ENCODE measurements at places on chromosomes 16 and 17.

DNA sequence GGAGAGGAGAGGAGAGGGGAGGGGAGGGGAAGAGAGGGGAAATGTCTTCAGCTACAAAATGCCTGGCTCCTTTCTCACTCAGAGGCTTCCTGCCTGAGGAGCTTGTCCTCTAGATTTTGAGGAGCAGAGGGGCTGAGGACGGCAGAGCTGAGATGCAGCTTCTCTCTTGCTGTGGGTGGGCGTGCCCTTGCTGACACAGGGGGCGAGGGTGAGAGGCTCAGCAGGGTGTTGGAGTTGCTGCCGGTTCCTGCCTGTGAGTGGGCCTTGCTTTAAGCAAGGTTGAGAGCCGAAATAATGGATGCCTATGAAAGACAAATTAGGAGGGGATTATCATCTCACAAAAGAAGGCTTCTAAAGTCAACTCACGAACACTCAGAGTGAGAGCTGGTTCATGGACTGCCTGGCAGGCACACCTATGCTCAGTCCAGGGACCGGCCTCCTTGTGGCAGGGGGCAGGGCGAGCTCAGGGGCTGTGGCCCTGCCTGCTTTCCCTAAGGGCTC lies 215.6 kb downstream of the MSI2 start:
- no peak for DNase-seq

- no peak for DNase-seq
Measured at GRCh38 chr16:77974883-77975282, 47.5 kb upstream of the CLEC3A start.

GRCh38 chr17:927611-928461 lies 51.7 kb downstream of the NXN start:
- peak; percentile 86 for DNase-seq

DNA sequence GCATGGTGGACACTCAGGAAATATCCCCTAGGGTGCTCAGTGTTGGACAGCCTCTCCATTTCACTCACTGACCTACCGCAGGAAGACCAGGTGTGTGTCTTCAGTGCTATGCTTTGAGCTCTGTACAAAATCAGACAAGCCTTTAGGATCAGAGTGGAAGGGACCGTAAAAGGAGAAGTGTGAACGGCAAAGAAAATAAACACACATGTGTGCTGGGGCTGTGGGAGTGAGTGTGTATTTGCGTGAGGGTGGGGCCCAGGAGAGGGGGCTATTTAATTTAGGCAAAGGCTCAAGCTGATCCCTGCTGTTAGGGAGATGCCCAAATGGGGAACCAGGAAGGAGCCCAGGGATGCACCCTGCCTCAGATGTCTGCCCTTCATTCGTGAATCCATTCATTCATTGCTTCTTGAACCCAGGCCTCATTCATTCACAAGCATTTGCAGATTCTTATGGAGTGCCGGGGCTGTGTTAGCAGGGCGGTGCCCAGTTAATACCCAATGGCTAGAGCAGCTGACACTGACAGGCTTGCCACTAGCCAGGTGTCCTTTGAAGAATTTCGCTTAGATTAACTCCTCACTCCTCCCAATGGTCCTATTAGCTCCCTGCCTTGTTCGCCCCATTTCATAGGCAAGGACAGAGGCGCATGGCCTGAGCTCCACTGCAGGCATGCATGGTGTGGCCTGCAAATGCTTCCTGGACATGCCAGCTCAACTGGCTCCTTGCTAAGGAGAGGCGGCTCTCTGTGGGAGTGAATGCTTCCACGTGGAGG lies 296.7 kb upstream of the FOXF1 start:
- no peak for DNase-seq

DNA sequence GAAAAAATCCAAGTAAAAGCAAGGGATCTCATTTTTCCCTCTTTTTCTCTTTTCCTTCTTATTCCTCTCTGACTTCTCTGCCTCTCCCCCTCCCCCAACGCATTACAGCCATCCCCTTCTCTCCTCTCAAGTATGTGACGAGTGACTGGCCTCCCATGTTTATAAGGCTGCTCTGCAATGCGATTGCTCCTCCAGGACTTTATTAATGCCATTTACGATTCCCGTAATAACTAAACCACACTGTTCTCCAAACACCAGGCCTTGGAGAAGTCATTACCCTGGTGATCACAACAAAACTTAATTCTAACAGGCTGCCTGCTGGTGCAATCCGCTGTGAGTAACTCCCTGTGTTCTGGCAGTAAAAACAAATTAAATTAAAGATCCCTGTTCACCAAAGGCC lies 88.8 kb downstream of the HS3ST3B1 start:
- DNase-seq = no peak

GRCh38 chr16:80733407-80733806 lies 71.0 kb downstream of the CDYL2 start:
- DNase-seq = no peak

DNA sequence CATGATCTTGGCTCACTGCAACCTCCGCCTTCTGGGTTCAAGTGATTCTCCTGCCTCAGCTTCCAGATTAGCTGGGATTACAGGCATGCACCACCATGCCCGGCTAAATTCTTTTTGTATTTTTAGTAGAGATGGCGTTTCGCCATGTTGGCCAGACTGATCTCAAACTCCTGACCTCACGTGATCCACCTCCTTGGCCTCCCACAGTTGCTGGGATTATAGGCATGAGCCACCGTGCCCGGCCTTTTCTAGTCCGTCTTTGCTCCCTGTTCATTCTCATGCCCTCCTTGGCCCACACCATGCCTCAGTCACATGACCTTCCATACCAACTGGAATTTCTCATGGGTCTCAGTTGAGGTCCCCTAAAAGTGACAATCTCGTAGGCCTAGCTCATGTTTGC lies 86.9 kb downstream of the SNX29 start:
- DNase-seq = no peak

DNA sequence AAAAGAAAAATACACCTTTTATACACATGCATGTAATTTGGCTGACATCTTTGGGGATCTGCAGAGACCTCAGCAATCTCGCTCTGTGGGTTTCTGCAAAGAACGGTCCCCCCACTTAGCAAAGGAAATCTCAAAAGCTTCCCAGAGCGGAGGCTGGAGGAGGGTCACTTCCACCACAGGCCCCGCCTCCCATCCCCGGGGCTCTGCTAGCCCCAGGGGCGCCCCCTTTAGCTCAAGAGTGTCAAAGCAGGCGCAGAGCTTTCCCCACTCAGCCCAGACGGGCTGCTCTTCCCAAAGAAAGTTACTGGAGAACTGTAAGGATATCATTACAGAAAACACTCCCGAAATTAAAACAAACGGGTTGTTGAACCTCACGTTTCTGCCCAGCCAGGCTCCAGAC lies 11.4 kb downstream of the SLC13A5 start:
- peak; percentile 5 for DNase-seq

DNA sequence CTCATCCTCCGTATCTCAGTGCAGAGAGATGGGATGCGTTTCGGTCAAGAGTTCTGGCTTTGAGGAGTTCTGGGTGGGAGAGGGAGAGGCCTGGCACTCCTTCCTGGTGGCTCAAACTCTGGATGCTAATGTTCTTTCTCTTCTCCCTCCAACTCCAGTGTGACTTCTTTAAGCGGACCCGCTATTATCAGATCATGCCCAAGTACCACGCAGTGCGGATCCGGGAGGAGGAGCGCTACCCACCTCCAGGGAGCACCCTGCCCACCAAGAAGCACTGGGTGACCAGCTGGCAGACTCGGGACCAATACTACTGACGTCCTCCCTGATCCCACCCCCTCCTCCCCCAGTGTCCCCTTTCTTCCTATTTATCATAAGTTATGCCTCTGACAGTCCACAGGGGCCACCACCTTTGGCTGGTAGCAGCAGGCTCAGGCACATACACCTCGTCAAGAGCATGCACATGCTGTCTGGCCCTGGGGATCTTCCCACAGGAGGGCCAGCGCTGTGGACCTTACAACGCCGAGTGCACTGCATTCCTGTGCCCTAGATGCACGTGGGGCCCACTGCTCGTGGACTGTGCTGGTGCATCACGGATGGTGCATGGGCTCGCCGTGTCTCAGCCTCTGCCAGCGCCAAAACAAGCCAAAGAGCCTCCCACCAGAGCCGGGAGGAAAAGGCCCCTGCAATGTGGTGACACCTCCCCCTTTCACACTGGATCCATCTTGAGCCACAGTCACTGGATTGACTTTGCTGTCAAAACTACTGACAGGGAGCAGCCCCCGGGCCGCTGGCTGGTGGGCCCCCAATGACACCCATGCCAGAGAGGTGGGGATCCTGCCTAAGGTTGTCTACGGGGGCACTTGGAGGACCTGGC lies 6.0 kb upstream of the PDK2 start:
- no peak for DNase-seq

DNA sequence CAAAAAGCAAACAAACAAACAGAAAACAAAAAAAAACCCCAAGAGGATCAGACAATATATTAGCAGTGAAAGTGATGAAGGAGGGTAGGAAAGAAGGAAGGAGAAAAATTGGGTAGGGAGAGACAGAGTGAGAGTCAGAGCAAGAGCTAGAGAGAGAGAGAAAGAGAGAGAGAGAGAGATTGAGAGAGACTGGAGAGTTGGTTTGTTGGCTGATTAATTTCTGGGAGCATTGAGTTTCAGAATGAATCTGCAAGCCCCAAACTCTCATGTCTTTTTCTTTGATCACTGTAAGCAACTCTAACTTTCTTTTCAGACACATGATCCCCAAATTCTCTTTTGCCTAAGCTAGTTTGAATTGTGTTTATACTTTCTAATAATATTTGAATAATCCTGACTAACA lies 388.1 kb downstream of the SHISA9 start:
- no peak for DNase-seq

GRCh38 chr16:48511716-48512115 lies 98.3 kb downstream of the N4BP1 start:
- DNase-seq = no peak

DNA sequence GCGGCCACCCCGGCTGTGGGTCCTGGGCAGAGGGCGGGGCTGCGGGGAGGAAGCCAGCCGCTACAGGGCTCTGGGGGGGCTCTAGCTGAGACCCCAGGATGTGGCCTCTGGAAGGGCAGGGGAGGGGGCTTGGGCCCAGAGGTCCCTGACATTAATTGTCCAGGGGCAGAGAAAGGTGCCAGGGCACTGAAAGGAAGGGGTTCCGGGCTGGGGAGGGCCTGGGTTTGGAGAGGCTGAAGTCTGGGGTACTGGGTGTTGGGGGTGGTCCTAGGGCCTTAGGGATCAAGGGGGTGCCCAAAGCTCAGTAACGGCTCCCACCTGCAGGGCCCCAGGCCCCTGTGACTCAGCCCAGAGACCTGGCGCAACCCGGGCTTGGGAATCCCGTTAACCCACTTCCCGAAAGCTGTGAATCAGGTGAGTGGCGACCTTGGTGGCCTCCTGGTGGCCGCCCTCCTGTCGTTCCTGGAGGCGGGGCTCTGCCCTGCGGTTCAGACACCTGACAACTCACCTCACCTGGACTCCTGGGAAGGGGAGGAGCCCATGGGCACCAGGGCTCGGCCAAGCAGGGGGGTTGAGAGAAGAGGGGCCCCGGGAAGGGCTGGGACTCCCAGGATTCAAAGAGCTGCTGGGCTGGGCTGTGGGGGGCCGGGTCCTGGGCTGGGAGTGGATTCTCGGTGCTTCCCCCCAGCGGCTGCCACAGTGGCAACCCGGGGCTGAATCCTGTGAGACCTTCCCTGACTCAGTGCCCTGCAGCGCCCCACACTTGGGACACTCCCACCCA lies 465 bp upstream of the PRSS22 start:
- DNase-seq = no peak

- no peak for DNase-seq
Measured at GRCh38 chr17:13862346-13862745, 207.0 kb upstream of the COX10 start.

DNA sequence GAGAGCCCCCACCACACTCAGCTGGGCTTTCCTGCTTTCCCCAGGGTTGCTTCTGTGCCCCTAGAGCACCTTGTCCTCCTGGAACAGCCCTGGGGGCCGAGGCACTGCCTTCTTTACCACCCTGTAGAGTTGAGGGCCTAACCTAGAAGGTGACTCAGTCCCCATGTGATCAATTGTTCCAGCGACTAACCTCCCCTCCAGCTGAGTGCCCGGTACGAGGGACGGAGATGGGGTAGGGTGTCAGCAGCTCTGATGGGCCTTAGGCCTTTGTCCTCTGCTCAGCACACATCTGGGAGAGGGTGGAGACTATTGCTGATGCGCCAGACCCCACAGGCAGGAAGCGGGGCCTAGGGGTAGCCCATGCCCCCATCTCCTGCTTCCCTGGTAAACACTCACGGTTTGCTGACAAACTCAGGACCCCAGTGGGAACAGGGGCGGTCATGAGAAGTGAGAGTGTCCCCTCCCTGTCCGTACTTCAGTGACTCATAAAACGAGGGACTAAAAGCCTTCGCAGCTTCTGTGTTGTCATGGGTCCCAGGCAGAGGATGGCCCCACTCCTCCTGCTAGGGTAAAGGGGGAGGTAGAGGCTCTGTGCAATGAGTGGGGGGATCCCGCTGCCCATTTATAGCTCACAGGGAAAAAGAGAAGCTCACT lies 33.1 kb downstream of the NECAB2 start:
- no peak for DNase-seq

DNA sequence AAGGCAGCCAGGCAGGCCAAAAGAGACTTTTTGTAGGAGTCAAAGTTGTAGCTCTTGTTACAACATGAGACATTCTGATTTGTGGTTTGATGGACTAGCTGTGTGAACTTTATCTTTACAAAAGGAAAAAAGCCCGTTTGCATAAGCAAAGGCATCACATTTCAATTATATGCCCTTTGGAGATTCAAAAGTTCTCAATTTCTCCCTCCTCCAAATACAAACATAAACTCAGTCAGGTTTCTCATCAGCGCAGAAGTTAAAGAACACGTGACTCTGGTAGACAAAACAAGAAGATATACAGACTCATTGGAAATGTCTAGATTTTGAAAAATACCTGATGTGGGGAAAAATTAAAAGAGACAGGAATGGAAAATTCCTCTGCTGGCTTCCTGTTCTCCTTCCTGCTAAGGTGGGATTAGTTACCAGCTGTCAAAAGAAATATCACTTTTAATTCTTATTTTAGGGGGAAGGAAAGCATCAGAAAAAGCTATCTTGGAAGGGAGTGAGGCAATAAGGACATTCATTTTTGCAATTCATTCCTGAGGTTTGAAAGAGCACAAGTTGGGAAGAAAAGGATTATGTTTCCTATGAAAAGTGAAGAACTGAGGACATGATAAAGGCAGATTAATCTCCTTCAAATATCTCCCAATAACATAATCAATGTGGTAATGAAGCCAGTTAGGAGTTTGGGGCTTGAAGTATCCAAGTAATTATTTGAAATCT lies 4.6 kb upstream of the KCNJ16 start:
- DNase-seq = no peak

DNA sequence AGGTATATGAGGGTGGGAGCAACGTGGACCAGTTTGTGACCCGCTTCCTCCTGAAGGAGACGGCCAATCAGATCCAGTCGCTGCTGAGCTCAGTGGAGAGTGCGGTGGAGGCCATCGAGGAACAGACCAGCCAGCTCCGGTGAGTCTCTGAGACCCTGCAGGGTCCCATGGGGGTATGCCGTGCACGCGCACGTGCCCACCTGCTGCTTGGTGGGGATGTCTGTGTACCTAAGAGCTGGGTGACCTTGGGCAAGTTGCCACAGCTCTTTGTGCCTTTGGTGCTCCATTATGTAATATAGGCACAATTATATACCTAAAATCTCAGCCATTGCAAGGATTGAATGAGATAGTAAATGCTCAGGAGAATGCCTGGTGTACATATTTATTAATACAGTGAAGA lies 22.4 kb downstream of the NECAB2 start:
- DNase-seq = no peak

All from NCI-H524 (cell line).